ENCODE measurements at places on chromosomes 13 and 19.

DNA sequence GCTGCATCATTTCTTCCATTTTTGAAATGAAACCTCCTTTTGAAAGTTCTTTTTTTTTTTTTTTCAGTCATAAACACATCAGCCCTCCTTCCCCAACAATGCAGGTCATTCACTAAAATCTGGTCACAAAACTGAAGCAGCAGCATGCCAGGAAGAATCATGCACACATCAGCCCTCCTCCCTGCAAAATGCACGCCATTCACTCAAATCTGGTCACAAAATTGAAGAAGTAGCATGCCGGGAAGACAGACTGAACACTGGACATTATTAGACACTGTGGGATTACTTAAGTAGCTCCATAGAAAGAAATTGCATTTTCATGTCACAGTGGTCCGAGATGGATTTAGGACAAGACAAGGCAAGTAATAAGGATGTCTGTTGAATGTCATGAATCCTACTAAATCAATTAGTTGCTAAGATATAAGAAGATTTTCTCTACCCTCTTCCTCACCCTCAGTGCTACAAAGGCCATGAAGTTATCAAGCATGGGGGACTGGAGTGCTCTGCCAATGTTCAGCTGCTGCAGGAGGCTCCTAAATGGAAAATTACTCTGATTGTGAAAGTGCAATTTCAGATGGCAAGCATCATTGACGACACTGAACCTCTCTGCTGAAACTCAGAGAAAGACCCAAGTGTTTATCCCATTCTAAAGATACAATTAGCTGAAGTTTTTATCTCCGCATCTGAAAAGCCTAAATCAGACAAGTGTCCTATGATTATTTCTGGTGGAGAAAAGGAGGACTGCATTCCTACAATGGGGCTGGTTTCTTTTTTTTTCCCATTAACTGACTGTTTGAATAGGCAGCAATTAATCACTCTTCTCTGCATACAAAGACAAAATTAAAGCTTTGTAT, 913.2 kb downstream of the DIAPH3 start:
- no peak for DNase-seq

- DNase-seq: no peak
These were observed 9.7 kb downstream of the SIGLEC8 start for GRCh38 chr19:51448411-51449016.

DNA sequence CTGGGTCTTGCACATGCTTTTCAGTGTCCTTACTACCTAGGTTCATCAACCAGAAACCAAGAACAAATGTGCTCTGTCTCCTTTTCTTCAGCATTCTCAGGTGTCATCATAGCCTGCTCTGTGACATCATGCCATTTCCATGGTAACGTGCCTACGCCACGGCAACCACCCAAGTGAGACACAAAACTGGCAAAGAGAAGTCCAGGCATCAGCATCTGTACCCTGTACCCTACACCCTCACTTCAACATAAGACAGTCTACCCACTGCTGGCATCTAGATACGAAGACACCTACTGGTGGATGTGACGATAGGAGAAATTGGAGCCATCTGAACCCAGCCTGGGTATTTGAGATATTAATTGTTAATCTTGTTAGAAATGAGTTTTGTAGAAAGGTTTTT, 13.3 kb downstream of the ZC3H4 start:
- DNase-seq: no peak

GRCh38 chr13:51041710-51042109, 69.4 kb downstream of the C13orf42 start:
- DNase-seq: no peak
